GM12864 (cell line): ENCODE measurements at places on chromosomes 5 and 9.

DNA sequence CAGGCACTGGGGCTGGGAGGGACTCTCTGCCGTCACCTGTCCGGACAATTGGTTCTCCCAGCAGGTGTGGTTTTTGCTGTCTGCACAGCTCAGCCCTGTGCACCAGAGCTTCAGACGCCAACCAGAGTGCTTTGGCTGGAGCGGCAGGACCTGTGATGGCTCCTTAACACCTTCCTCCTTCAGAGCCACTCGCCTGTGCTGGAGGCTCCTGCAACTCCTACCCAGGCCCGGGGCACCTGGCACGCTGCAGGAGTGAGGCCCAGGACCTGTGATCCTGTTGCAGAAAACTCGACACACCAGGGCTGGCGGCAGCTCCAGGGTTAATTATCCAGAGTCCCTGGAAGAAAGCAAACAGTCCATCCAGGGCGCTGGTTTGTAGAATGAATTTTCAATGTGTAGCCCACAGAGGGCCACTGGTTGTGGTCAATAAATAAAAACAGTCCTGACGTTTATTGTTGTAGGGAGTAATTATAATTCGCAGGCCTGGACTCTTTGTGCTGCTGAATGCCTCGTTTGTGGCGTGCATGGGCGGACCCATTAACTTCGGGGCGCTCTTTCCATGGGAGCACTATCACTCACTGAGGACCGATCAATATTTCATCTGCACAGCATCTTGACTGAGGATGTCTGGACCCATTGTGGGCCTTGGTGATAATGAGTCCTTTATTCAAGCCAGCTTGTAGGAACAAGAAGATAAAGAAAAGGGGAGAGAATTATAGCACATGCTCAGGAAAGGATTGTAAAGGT lies 339.7 kb upstream of the IRX4 start:
- no peak for DNase-seq

DNA sequence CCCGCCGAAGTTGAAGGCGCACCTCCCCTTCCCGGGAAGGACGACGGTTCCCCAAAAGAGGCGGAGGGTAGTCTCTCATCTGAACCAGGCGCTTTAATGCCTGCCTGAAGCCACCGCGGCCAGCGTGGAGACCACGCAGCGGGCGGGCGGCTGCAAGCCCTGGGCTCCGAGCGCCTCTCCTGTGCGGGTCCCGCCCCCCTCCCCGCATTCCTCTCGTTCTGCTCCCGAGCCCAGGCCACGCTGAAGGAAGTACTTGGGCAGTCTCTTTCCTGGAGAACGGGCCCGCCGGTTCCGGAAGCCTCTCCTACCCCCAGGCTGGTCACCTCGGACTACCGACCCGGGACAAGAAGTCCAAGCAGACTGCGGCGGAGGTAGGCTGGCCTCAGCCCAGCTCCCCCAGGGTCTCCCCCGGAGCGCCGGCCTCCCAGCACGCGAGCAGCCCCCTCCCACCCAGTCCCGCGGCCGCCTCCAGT lies 571 bp downstream of the PPIC start:
- DNase-seq, result no peak

DNA sequence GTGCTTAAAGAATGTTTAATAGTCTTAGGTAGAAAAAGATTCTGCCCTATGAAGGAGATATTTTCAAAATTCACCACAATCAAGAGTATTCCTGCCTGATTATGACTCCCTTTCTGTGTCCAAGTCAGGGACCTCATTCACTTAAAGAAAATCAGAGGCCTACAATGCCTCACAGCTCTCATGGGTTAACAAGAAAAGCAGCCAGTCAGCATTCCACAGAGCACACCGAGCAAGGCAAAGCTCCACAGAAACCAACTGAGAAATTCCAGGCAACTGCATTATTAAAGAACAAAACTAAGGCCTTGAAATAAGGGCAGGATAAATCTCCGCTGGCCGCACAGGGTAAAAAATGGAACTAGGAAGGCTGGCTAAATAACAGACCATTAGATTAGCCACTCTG lies 161.1 kb downstream of the TARS1 start:
- no peak for DNase-seq

DNA sequence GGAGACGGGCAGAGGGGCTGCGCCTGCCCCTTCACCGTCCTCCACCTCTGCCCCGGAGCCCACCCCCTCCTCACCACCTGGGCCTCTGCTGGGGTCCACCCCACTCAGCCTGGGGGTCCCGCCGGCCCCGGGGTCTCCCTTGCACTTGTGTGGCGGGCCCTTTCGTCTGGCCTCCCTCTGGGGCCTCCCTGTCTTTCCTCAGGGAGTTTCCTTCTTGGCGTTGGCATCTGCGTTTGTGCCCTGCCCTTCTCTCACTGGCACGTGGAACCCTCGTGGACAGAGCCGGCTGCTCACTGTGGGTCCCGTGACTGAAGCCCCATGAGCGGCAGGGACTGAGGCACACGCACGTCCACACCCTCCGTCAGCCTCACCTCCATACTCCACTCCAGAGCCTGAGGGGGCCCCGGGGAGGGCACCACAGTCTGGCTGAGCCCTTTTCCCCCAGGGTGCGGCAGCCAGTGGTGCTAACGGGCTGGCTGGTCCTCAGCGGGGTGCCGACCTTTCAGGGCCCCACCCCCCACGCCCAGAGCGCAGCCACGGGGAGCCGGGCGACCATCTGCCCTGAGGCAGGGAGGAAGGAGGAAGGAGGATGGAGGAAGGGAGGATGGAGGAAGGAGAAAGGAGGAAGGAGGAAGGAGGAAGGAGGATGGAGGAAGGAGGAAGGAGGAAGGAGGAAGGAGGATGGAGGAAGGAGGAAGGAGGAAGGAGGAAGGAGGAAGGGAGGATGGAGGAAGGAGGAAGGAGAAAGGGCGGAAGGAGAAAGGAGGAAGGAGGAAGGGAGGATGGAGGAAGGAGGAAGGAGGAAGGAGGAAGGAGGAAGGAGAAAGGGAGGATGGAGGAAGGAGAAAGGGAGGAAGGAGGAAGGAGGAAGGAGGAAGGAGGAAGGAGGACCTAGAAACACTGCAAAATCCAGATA lies 53.0 kb upstream of the NRARP start:
- no peak for DNase-seq

GRCh38 chr9:125997196-125997823 lies 250.1 kb downstream of the PBX3 start:
- DNase-seq, result no peak

DNA sequence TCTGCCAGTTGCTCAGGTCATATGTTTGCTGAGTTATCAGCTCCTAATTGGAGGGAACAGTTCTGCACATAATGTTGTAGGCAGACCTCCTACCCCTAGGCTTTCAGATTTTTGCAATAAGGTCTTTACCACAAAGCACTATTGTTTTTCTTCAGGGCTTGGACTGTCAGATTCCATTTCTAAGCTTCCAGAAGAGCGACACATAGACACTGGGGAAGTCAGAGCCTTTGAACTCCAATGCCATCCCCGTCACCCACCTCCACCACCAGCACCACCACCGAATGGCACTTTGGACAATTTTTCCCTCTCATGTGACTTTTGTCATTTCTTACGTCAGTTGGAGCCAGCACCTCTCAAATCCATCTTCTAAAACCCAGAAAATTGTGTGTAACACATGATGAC lies 28.3 kb upstream of the SPRY4 start:
- DNase-seq, result no peak
